ENCODE measurements at places on chromosomes 3 and 15. TPM values are rescaled to one million over a fixed set of nuclear protein-coding genes. Genes with fewer than 3 reads are reported as not detected.

PLXNB1 gene
- total RNA-seq = 33.7 TPM

PRKCD gene
- total RNA-seq = 2.2 TPM

GHSR gene
- not detected for total RNA-seq

ANP32A gene
- total RNA-seq = 27.4 TPM

SH3GL3 gene
- 0.29 TPM for total RNA-seq

CCR9 gene
- not detected for total RNA-seq

IL16 gene
- 6.5 TPM for total RNA-seq

DNAJB8 gene
- total RNA-seq = not detected

HRG gene
- total RNA-seq = not detected

TRAT1 gene
- not detected for total RNA-seq
